ENCODE measurements at places on chromosomes 11 and 22.

DNA sequence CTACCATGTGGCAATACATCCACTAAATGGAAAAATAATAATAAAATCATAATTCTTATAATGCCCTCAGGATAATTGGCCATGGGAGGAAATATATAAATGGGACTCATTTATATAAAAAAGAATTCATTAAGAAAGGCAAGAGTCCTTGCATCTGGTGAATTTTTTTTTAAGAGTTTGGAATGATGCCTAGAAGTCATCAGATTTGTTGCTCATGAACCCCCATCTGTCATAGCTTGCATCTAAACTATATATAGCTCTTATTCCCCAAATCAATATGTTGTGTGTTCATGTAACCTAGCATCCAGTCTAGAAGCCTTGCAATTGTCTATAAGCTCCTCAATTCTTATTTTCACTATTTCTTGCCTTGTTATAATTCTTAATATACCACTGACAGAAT lies 75.9 kb downstream of the CADM1 start:
- no peak for DNase-seq

- DNase-seq, result no peak
Measured at GRCh38 chr22:49764127-49764581, 63.5 kb downstream of the BRD1 start.

GRCh38 chr11:69661413-69661715 lies 13.8 kb downstream of the LTO1 start:
- no peak for DNase-seq

DNA sequence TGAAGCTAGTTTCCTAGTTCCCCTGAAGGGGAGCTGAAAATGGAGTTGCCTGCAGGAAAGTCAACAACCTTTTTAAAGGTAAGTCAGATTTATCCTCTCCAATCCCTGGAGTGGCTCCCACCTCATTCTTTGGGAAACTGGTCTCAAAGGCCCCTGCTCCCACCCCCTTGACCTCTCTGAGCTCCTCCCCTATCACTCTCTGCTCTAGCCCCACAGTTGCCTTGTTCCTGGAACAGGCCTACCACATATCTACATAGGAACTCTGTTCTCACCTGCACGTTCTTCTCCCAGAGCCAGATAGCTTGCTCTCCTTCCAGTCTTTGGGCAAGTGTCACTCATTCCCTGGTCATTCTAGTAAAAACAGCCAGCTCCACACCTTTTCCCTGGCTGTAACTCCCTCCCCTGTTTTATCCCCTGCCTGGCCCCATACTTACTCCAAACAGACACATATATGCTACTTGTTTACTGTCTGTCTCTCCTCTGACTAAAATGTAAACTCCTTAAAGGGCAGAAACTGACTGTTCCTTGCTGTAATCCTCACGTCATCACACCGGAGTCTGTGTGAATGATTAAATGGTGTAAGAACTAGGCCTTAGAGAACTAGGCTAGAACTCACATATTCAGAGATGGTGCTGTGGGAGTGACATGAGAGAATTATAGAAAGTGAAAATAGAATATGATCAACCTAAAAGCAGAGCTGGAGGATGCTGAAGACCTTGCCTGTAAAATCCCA lies 53.3 kb downstream of the TCF20 start:
- DNase-seq, result peak; percentile 23

DNA sequence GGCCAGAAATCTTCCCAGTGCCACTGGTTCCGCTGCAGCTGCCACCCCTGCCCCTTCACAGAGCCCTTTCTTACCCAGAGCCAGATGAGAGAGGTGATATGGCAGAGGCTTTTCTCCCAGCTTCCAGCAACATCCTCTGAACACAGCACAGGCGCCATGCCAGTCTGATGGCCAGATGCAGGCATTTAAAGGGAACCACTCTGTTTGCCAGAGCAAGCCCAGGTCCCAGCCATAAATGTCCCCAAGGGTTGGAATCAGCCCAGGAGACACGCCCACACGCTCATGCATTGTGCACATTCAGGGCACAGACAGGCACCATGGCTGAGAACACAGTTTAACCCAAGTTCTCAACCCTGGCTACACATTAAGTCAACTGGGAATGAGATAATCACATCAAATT lies 114.3 kb upstream of the CSNK2A3 start:
- no peak for DNase-seq

GRCh38 chr11:72317570-72317969 lies 73.6 kb upstream of the PHOX2A start:
- DNase-seq, result no peak

DNA sequence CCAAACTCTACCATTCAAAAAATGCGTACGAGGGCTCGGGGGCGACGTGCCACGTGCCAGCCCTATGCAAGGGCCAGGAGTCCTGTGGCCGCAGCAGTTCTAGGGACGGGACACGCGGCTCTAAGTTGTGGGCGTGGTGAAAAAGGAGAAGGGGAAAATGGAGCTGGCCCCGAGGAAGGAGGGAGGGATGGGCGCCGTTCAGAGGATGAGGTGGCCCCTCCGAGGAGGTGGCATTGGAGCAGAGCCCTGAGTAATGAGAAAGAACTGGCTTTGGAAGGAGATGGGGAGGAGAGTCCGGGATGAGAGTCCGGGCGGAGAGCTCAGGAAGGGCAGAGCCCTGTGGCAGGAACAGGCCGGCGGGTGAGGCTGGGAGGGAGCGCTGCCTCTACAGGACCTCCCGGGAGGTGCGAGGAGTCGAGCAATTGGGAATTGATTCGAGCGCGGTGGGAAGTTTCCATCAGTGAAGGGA lies 21.0 kb downstream of the OTUB1 start:
- DNase-seq, result no peak

GRCh38 chr11:92659793-92660192 lies 309.7 kb upstream of the MTNR1B start:
- no peak for DNase-seq

DNA sequence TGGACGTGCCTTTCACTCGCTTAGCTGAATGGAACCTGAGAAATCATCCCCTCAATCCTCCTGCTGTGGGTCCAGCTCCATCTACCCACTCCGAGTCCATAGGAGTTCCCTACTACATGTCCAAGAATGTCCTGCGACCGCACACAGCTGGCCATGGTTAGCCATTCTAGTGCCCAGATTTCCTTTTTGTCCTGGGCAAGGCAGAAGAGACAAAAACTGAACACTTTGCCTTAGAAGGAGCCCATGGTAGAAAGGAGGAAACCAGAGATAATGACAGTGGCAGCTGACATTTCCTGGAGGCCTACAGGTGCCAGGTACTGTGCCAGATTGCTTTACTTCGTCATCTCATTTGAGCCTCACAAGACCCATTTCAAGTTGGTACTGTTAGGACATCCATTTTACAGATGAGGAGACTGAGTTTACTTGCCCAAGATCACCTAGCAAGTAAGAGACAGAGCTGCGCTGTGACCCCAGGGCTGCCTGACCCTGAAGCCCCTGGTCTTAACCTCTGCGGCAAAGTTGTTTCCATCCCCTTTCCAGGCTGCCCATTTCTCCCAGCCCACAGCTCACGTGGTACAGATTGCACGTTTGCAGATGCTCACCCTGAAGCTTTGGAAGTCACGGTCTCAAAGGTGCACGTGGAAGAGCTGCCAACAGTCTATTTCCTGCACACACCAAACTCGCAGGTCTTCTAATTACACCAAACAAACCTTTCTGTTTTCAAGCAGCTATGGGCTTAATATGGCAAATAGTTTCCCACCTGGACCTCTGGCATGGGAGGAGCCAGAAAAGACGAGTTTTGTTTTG lies 112.7 kb downstream of the ZBTB16 start:
- DNase-seq, result no peak

DNA sequence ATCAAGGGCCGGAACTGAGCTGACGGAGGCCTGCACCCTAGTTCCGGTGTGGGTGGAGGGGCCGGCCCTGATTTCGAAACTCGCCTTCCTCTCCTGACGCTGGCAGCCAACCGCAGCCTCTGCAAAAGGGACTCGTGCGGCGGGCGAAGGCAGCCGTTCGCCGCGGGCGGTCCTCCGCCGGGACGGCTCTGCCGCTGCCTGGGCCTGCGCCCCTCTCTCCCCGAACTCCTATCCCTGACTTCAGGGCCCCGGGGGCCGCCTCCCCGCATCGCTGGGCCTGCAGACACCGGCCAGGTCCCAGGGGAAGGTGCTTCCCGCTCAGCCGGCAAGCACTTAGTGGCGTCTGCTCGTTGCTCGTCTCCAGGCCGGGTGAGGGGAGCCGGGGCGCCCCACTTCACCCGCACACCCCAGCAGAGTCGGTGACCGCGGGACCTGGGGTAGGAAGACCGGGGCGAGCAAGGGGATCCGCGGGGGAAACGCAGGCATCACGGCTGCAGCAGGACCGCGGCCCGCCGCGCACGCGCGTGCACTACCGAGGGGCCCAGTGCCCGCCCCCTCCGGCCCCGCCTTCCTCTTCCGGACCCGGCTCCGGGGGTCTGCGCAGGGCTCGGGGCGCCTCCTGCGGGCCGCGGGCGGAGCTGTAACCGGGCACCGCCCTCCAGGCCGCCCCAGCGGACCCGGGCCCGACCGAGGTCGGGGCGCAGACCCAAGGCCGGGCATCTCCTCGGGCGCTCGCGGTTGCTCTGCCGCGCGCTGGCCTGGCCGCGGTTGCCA lies 464 bp upstream of the ANKRD13D start:
- peak; percentile 85 for DNase-seq
